Activated CD4-positive, CD25-positive, alpha-beta regulatory T cell treated with anti-CD3 and anti-CD28 coated beads, Interleukin-2, amount 50 U/mL, for 72 hours (primary cell): ENCODE measurements at places on chromosomes 7 and 10.

DNA sequence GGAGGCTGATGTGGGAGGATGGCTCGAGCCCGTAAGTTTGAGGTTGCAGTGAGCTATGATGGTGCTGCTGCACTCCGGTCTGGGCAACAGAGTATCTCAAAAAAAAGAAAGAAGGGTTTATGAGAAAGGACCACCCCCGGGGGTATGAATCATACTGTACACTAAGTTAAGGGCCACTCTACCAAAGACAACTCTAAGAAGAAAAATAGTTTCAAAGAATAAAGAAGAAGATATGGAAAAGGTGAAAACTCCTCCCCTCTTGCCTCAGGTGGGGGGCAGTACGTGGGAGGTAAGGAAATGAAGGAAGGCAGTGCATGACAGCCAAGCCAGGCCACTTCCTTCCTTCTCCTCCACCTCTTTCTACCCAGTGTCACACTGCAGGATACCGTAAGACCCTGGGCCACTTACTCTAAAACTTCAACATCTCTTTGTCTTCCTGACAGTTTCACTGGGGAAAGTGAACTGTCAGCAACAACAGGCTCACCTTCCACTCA is 61.3 kb downstream of the PIP4K2A start:
- no peak for DNase-seq

DNA sequence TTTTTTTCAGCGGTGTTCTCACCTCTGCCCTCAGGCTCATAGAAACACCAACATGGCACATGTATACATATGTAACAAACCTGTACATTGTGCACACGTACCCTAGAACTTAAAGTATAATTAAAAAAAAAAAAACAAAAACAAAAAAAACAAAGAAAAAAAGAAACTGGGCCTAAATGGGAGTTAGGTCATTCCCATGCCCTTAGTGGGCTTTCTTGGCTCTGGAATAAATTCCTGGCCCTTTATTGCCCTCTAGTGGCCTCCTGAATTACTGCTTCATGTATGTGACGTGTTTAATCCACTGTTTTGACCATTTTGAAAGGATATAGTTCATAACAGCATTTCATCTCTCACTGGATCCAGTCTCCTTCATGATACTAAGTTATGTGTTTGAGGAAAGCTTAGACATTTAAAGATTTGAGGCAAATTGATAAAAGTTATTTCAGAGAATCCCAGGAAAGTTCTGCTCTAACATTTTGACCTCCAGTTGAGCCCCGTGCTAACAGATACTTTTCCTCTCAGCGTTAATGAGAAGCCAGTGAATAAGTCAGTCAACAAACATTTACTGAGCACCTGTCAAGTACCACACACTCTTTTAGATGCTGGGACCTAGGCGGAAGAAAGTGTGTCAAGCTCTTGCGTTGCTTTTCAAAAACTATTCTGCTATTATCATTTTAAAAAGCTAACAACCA is 54.7 kb upstream of the SYPL1 start:
- DNase-seq, result no peak

- DNase-seq, result no peak
Measured at GRCh38 chr7:10245406-10245805, 728.3 kb upstream of the PHF14 start.

DNA sequence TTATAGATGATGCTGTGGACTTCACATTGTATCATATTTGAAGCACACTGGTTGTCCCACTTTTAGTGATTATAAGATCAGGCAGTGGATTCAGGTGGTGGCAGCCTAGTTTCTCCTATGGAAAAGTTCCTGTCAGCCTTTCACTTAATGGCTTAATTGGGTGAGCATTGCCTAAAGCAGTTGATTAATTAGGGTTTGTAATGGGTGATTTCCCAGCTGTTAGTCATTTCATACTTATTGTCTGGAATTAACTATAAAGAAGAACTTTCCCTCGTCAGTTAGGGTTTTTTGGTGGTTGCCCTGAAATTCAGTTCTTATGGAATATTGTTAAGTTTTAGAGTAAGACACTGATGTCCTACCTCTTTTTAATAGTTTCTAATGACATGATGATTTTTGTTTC is 78.8 kb downstream of the SLC25A40 start:
- no peak for DNase-seq

GRCh38 chr10:124827474-124827873 is 25.9 kb downstream of the ABRAXAS2 start:
- no peak for DNase-seq

DNA sequence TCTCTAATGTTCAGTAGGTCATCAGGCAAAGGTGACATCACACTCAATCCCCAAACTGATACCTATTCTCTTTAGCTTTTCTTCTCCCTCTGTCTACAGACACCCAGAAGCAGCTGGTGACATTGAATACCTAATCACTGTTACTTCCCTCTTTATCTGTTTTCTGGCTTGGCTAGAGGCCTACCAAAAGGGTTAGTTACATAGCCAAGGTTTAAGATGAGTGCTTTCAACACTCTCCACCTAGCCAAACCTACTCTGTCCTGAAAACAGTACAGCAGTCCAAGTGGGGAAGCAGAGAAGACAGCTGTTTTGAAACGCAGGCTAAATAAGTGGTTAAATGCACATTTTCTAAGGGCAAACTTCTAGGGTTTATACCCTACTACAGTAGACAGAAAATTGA is 39.4 kb downstream of the CCNJ start:
- DNase-seq, result no peak
